ENCODE measurements at places on chromosomes 7 and 10. TPM values are rescaled to one million over a fixed set of nuclear protein-coding genes. Genes with fewer than 3 reads are reported as not detected.

Gene IGF2BP3
- 81.5 TPM for total RNA-seq

Gene KEL
- 0.82 TPM for total RNA-seq

Gene ASL
- 6.9 TPM for total RNA-seq

Gene CASP2
- 20.4 TPM for total RNA-seq

Gene HK1
- 114 TPM for total RNA-seq

- no peak for DNase-seq
Measured at GRCh38 chr7:65938336-65938895, 43.6 kb downstream of the GUSB start.

DNA sequence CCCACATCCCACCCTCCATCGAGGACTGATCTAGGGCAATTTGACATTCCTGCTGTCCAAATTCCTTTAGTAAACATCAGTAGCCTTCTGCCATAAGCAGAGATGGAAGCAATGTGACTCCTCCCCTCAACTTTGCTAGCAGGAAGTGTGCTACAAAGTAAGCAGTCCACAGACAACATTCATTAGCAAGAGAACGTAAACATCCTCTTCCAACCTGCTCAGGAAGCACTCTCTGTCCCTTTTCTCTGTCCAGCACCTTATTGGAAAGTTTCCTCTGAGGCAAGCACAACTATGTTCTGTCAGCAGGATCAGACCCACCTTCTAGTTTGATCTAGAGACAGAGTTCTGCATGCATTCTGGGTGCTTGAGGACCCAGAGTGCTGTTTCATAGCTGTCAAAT lies 48.1 kb upstream of the LRGUK start:
- DNase-seq = no peak

GRCh38 chr10:34576797-34577196 lies 238.3 kb downstream of the PARD3 start:
- no peak for DNase-seq

GRCh38 chr10:76401006-76401405 lies 969.6 kb downstream of the LRMDA start:
- no peak for DNase-seq

DNA sequence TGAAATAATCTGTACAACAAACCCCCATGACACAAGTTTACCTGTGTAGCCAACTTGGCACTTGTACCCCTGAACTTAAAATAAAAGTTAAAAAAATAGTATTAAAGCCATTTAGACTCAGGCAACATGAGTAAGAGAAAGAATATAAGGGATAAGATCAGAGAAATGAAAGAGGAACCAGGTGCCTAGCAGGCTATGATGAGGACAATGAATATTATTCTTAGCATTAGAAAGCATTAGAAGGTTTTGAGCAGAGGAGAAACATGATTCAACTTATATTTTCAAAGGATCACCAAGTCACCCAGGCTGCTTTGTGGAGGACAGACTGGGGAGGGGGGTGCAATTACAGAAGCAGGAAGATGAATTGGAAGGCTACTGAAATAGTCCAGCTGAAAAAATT lies 48.1 kb upstream of the TES start:
- DNase-seq = no peak

DNA sequence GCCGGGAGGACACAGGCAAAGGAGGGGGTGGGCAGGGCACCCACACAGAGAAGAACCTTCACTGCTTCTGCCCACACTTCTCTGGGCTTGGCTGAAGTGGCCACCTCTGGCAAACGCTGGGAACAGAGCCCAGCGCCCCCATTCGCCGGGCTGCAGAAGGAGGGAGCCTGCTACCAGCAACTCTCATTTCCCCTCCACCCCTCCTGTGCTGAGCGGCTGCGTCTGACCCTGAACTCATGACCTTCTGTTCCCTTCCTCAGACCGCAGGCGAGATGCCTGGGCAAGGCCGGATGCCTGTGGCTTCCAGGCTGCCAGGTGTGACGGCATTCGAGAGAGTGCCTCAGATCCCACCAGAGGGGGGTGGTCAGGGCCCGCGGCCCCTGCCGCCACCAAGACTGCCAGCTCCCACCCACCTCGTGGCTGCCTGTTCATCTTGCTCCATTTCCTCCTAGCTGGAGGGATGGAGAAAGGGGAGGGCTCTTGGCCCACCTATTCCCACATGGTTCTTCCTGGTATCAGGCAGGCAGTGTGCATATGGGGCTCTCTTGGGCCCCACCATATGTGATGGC lies 19.8 kb downstream of the DNAJB12 start:
- DNase-seq = no peak

GRCh38 chr10:13784067-13784466 lies 197.3 kb downstream of the PRPF18 start:
- DNase-seq = no peak

DNA sequence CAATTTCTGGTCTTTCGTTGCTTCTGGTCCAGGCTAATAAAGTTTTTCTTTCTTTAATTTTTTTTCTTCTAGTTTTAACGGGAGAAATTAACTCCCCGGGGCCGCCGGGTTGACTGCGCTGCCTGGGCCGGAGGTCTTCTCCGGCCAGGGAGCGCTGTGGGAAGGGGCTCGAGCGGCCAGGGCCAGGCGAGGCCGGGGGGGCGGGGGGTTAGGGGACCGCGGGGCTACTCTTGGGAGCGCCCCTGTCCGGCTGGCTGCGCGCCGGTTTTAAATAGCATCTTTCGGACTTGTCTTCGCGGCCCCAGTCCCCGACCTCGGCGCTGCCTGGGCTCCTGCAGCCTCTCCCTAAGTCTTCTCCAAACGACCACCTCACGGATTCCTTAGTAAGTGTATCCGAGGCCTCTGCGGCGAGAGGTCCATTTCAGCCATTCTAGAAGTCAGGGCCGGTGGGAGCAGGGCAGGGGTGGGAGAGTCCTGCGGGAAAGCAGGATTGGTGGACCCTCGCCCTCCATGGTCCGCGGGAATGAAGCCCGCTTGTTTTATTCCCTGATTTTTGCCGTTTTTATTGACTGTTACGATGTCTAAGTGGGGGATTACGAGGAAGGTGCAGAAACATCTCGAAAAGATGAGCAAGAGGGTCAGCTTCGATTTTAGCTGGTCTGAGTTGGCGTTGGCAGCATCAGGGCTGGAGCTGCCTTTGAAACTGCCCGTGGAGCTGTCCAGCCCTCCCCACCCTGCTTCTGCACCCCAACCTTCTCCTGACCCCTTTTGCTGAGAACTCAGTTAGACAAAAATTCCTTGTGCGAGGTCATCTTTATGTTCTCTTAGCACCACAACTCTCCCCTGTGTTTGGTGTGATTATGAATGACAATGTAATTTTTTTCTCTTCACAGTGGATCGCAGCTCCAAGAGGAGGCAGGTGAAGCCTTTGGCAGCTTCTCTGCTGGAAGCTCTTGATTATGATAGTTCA lies 555 bp downstream of the PHF14 start:
- no peak for DNase-seq

DNA sequence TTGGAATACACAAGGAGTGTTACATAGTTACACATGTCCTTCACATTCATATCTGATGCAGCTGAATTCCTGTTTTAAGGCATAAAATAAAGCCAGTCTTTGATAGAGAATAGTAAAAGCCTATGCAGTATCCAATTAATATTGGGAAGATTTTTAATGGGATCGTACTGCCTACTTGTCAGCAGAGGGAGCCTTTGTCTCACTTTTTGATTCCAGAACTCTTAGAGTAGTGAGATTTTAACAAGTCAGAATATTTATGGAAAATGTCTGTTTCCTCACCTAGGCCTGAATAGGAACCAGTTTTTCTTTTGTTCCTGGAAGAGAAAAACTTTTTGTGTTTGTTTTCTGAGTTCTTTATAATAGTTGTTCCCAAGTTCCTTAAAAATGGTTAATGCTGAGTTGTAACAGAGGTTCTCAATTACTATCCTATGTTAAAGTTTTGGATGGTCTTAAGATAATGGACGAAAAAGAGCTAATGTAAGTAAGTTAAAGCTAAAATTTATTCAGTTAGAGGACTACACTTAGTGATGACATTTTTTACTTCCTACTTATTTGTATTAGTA lies 114.0 kb downstream of the BBS9 start:
- DNase-seq = peak; percentile 36

DNA sequence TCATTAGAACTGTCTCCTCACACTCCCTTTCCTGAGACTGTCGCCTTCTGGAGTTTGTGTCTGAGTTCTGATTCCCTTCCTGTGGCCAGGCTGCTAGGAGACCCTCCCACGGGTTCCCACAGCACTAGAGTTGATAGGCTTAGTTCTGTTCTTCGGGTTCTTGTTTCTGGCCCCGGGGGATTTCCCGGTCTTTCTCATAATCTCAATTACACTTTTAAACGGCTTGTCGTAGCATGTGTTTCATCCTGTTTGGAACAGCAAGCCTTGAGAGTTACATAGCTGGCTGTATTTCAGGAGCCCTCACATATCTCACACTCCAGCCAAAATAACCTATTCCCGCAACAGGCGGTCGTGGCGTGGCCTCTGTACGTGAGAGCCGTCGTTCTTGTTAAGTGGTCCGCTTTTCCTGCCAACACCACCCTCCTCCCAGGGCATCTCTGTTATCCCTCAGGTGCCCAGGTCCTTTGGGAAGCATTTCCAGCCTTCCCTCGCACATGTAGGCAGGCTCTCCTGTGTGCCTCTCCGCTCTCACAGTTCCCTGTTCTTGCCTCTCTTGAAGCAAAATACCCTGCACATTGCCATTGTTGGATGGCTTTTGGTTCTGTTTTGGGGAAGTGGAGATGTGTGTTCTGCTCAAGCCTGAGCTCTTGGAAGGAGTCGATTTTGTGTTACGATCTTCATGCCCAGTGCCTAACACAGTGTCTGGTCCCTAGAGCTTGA lies 46.0 kb downstream of the CDC123 start:
- no peak for DNase-seq

Data from frontal cortex (tissue), 4 donors.